ENCODE measurements at places on chromosomes 3 and 15.

DNA sequence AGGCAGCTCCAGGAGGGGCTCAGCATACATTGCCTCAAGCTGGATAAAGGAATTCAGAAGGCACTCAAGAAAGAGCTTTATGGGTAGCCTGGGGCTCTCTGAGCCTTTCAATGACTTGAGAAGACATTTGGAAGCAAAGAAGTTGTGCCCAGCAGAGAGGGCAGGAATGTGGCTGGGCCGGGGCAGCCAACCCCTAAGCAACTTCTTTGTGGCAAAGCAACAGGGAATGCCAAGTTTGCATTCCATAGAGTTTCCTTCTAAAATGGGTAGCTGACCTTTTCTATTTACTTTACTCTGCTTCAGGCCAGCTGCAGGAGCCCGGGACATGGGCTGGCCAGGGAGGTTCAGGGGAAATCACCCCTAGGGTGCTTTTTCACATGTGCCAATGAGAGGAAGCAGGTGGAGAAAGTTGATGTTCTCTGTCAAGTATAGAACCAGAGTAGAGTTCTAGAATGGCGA is 45.6 kb downstream of the CCDC12 start:
- no peak for DNase-seq

- DNase-seq: no peak
Observed at GRCh38 chr15:57237301-57237642, 139.0 kb upstream of the CGNL1 start.

DNA sequence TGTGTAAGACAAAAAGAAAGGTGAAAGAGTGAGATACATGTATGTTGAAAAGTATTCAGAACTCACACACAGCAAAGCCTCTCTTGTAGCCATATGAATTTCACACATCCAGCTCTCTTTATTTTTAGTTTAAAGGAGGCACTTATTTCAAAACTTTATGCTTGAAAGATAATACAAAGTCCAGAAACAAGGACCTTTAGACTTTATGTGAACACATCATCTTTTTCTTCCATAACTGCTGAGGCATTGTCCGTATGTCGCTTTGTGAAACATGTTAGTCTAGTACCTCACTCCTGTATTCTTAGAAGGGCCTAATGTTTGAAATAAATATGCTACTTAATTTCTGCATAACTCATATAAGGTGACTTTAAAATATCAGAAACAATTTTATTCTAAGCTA is 763.4 kb downstream of the GBE1 start:
- no peak for DNase-seq

- DNase-seq: no peak
Observed at GRCh38 chr3:155086051-155086450, 5.9 kb downstream of the MME start.

DNA sequence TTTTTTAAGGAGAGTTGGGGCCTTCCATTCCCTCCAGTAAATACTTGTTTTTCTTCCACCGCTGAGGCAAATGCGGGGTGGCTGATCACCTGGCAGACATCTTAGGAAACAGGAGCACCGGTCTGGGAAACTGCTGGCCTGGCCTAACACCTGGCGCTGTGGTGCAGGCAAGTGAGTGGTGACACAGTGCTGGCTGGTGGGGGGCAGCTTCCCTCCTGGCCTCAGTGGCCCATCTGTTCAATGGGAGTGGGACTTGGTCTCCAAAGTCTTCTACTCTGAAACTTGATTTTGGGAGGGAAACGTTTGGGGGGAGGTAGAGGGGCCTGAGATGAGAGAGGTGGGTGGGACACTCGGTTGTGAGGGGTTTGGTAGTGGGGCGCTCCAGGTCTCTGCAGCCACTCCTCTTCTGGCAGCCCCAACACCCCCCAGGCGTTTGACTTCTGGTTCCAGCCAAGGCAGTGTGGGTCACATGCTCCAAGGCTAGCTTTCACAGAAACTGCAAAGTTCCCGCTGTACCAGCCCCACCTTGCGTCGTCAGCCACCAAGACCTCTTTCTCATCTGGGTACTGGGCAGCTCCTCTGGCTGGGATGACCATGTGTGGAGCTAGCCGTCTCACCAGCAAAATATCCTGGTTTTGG is 4.7 kb downstream of the GHRL start:
- DNase-seq: no peak

DNA sequence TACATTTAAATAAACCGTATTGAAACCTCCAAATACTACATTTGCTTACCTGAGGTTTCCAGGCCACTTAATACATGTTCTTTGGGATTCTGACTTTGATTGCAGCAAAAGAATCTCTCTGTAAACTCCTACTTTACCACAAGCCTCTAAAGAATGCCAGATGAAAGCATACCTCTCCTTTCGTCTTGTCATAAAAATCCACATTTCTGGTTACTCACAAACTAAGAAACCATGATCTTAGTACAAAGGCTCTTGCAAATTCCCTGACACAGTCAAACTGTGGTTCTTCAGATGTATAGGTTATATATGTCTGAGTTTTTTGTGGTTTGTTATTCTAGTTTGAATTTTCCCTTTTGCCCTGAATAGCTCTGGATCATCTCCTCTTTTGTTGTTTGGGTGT is 188.4 kb downstream of the RAP2B start:
- DNase-seq: no peak

GRCh38 chr3:119340014-119340413 is 45.8 kb downstream of the ARHGAP31 start:
- DNase-seq: no peak

- peak; percentile 6 for DNase-seq
Observed at GRCh38 chr3:18649666-18650363, 224.7 kb upstream of the SATB1 start.

DNA sequence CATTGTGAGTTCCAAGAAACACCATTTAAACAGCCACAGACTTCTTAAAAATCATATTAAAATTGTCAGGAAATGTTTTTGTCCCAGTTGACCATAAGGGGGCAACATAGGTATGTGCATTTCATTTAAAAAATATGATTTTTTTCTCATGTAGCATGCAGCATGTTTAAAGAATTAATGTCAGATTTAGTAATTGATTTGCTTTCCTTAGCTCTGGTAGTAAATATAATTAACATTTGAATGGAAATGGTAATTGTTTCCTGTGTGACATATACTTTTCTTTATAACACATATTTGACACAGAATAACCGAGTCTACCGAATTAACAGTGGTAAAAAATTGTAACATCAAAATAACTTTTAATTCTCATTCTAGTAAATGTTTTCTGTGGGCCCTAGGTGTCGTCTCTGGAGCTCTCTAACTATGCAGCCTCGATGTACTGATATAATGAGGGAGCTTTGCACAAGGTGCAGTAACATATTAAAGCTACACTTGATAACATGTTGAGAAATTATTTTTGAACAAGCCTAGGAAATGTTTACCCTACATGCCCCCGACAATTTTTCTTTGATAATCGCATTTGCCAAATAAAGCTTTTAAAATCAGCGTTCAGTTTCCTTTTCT is 34.9 kb downstream of the NXPE3 start:
- no peak for DNase-seq

- DNase-seq: no peak
Observed at GRCh38 chr3:90091549-90091948, 984.1 kb downstream of the EPHA3 start.

DNA sequence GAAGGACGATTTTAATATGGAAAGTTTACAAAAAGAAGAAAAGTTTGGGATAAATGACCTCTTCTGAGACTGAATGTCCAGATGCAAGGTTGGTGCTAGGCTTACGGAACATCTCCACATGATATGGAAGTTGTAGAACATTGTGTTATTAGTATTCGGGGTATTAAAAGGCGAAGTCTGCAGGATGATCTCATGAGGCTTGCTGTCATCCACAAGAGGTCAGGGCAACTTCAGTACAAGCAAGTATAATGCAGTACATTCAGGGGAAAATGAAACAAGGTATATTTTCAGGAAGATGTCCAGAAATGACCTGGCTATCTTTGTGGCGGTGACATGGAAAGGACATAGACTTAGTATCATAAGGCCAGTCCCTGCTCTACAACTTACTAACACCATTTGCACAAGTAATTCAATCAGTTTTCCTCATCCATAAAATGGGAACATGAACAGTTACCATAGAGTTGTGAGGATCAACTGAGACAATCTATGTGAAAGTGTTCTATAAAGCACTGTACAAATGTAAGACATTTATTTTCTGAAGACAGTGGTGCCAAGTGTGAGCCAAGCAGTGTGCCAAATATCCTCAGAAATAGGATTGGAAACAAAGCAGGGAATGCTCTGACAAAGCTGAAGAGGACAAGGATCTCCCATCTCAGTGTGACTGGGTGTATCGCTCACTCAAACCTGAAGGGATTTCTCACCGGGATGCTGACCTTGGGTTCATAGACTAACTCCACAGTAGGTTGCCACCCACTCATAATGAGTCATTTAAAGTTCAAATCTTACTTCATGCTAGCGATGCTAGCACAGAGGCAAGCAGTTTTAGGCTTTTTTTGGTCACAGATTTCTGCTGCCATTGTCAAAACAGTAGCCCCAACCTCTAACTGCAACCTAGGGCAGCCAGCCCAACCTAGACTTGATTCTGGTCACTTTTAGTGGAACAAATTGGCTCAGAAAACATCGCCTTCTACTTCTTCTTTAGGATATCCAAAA is 118.3 kb downstream of the TIGIT start:
- no peak for DNase-seq

- no peak for DNase-seq
Observed at GRCh38 chr3:133944641-133945380, 49.1 kb upstream of the RAB6B start.

DNA sequence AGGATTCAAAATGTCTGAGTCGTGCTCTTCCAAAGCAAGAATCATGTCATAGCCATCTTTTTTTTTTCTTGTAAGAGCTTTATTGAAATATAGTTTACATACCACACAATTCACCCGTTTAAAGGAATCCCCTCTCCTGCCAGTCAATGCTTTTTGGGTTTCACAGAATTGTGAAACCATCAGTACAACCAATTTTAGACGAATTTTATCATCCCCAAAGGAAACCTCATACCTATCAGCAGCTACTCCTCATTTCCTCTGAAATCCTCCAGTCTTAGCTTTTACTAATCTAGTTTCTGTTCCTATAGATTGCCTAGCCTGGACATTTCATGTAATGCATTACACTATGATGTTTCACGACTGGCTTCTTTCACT is 39.6 kb downstream of the ADIPOQ start:
- no peak for DNase-seq

DNA sequence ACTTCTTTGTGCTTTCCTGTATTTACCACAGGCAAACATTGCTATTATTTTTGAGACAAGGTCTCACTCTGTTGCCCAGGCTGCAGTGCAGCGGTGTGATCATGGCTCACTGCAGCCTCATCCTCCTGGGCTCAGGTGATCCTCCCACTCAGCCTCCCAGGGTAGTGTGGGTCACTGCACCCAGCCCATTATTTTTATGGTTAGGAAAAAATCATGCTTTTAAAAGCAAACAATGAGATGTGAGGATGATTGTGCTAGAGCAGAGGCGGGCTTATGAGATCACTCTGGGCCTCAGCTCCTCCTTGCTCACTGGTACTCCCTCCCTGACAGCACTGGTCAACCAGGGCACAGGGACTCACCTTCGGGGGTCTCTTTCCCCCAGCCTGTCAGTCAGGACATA is 2.2 kb downstream of the MAN2C1 start:
- no peak for DNase-seq

DNA sequence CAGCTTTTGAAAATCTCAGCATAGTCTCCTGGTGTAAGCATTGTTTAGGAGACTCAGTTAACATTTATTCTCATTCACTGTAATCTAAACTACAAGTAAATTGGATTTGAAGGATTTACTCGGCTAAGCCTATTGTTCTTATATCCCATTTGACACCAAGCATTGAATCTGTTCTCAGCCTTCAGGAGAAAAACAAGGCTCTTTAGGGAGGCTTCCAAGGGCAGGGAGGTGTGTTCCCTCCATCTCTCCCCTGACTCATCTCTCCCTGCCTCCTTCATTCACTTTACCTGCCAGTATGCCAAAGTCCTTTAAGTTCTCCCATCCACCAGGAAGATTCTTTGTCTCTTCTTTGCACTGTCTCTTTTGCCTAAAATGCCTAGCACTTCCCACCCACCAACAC is 347.8 kb downstream of the MFSD1 start:
- no peak for DNase-seq

- DNase-seq: no peak
Observed at GRCh38 chr15:81279621-81280485, 44.1 kb downstream of the STARD5 start.

DNA sequence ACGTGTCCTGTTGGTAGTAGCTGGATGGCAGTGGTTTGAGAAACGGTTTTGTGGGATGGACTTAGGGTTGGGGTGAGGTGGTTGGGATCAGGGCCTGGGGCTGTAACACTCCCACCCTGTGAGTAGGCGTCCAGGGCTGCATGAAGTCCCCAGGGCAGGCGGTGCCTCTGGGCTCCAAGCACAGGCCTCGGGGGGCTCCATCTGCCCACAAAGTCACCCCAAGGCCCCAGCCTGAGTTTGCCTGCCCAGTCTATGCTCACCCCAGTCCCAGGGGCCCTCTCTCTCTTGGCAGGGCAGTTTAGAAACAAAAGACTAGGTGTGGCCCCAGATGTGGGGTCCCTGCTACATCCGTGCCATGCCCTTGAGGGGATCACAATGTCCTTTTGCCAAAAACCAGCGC is 86.9 kb upstream of the PRR23E start:
- no peak for DNase-seq

DNA sequence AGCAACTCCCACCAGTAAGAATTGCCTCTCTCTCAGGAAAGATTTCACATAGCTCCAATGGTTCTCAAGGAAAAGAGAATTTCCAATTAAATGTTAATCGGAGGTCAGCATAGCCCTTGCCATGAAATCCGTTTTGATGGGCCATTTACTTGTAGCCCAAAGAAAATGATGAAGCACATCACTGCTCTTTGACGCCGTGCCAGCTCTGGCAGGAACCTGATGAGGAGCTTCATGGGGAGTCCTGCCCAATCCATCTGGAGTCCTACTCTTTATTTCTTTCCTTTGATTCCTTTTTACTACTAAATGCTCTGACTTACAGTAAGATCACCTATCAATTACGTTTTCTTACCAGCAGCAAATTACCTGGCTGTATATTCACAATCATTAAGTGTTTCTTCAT is 84.7 kb downstream of the FGF12 start:
- DNase-seq: no peak

- DNase-seq: no peak
Observed at GRCh38 chr3:9480265-9480664, 73.4 kb downstream of the LHFPL4 start.

DNA sequence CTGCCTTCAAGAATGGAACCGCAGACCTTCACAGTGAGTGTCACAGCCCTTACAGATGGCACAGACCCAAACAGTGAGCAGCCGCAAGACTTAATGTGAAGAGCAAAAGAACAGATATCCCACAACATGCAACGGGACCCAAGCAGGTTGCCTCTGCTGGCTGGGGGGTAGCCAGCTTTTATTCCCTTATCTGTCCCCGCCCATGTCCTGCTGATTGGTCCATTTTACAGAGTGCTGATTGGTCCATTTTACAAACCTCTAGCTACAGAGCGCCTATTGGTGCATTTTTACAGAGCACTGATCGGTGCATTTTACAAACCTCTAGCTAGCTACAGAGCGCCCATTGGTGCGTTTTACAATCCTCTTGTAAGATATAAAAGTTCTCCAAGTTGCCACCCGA is 102.0 kb upstream of the IGF1R start:
- DNase-seq: no peak

Data from CD4-positive, alpha-beta T cell treated with Interleukin-1 beta for 1 hour (primary cell).